ENCODE measurements at places on chromosomes 11 and 22.

GRCh38 chr11:68065841-68066240 is 27.0 kb downstream of the TCIRG1 start:
- DNase-seq, result no peak

- DNase-seq, result no peak
Observed at GRCh38 chr22:31080164-31080847, 812 bp upstream of the SMTN start.

GRCh38 chr11:77140231-77140851 is 12.3 kb downstream of the MYO7A start:
- DNase-seq, result no peak

DNA sequence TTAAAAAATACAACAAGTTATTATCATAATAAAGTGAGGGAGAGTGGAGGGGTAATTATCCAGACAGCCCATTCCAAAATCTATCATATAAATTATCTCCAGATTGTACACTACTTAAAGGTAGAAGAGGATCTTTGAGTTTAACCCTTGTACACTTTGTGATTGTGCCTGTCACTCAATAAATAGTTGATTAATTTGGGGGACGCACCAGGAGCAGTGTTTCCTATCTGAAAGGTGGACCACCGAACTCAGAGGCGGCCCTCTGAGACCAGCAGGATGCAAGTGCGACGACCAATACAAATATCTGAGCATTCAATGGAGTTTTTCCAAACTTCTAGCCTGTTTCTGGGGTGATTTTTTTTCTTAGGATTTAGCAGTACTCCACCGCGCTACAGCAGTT is 1.1 kb upstream of the CECR2 start:
- DNase-seq, result no peak

GRCh38 chr22:27196606-27197005 is 539.2 kb downstream of the MIAT start:
- no peak for DNase-seq

- no peak for DNase-seq
Observed at GRCh38 chr11:72091292-72091691, 10.6 kb downstream of the LRRC51 start.

DNA sequence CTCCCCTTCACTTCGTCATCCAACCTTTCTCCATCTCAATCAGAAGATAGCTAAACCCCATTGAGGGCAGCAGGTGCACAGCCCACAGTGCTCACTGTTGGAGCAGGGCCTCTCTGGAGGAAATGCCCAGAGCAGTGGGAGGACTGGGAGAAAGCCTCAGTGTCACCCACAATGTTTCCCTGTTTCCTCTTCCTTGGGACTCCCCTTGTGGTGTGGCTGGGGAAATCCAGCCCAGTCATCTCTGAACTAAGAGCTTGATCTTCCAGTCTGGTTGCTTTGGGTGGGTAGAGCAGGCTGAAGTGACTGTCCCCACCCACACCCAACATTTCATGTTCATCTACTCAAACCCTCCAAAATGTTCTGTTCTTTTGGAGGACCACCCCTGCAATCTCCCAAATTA is 29.8 kb upstream of the EED start:
- no peak for DNase-seq

DNA sequence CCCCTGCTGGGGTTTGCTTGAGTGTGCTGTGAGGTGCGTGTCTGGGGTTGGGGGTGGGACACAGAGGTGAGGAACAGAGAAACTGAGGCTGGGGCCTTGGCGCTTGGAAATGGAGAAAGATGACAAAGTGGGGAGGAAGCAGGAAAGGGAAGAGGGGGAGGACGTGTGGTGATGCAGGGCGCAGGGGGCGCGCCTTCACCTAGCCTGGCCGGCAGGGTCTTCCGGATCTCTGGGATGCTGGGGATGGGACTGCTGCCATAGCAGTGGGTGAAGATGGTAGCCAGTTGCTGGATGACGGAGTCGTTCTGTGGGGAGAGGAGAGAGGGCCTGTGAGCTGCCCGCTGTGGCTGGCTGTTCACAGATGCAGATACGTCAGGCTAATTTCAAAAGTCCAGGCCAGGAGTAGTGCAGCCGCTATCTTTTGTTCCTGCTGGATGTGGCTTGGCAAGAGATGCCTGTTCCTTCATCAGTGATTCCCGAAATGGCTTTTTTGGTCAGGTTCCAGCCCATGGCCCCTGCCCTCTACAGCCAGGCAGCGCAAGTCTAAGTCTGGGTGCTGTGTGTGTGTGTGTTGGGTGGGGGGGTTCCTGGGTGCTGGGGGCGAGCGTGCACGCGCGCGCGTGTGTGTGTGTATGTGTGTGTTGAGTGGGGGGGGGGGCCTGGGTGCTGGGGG is 54.8 kb downstream of the NAT10 start:
- no peak for DNase-seq

DNA sequence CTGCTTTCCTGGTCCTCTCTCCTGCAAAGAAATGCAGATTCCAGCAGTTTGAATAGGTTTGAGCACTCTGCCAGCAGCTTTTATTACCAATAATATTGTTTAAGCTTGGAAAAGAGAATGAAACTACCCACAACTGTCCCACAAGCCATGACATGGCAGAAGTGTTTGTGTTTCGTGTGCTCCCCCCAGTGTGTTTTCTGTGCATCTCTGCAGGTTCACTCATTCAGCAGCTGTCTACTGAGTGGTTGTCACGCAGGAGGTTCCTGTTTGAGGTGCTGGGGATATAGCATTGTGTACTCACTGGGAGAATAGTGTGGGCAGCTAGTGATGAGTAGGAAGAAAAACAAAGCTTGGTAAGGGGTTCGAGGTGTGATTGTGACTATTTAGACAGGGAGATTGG is 55.3 kb upstream of the SUSD2 start:
- no peak for DNase-seq

DNA sequence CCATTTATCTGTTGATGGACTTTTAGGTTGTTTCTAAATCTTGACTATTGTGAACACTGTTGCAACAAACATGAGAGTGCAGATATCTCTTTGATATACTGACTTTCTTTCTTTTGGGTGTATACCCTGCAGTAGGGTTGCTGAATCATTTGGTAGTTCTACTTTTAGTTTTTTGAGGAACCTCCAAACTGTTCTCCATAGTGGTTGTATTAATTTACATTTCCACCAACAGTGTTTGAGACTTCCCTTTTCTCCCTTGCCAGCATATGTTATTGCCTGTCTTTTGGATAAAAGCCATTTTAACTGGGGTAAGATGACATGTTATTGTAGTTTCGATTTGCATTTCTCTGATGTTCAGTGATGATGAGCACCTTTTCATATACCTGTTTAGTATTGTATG is 330.0 kb downstream of the DDX10 start:
- no peak for DNase-seq

GRCh38 chr11:19903620-19904069 is 191.0 kb downstream of the NAV2 start:
- peak; percentile 75 for DNase-seq

DNA sequence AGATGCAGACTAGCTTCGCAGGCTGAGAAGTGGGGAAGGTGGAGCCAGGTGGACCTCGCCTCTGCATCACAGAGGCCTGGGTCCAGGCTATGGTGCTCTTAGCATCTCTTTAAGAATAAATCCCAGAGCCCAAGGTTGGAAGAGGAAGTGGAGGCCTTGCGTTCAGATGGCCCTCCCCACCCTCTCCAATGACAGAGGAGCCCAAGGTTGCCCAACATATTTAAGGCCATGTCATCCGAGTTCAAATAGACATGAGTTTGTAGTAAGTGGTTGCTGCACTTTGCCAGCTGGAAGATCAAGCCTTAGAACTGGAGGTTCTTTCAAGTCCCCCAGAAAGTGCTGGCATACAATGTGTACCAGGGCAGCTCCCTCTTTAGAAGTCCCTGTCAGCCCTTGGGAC is 47.1 kb upstream of the HORMAD2 start:
- DNase-seq, result no peak

DNA sequence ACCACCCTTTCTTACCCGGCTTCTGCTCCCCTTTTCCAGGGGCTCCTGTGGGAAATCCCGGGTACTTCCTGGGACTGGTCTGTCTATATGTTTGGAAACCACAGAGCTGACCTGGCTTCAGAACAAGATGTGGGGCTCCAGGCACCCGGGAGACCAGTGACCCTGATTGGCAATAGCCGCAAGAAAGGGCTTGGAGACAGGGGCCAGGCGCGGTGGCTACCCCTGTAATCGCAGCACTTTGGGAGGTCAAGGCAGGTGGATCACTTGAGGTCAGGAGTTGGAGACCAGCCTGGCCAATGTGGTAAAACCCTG is 3.2 kb upstream of the NEAT1 start:
- no peak for DNase-seq

GRCh38 chr11:17021511-17021910 is 7.3 kb upstream of the PLEKHA7 start:
- no peak for DNase-seq

- DNase-seq, result no peak
Observed at GRCh38 chr22:48822278-48823233, 1005.1 kb downstream of the BRD1 start.

GRCh38 chr22:31944700-31945442 is 536 bp downstream of the YWHAH start:
- DNase-seq, result no peak

GRCh38 chr22:26753125-26753862 is 95.9 kb downstream of the MIAT start:
- no peak for DNase-seq

- no peak for DNase-seq
Observed at GRCh38 chr11:88620568-88621130, 283.1 kb upstream of the CTSC start.

- no peak for DNase-seq
Observed at GRCh38 chr11:90218606-90219005, 4.2 kb downstream of the CHORDC1 start.

GRCh38 chr11:96307776-96308140 is 35.2 kb downstream of the MAML2 start:
- no peak for DNase-seq

GRCh38 chr11:36388951-36389350 is 92.9 kb downstream of the PRR5L start:
- no peak for DNase-seq

GRCh38 chr11:133900176-133901105 is 55.1 kb upstream of the SPATA19 start:
- DNase-seq, result no peak

- DNase-seq, result no peak
Observed at GRCh38 chr22:21699643-21700042, 33.8 kb downstream of the PPIL2 start.

- no peak for DNase-seq
Observed at GRCh38 chr22:47294576-47294975, 532.1 kb downstream of the TBC1D22A start.

- no peak for DNase-seq
Observed at GRCh38 chr11:114270531-114271270, 25.5 kb upstream of the NNMT start.

- DNase-seq, result no peak
Observed at GRCh38 chr11:5303626-5304025, 1.9 kb upstream of the OR51B4 start.

GRCh38 chr11:57354699-57355098 is 16.5 kb downstream of the P2RX3 start:
- DNase-seq, result no peak

GRCh38 chr11:75420224-75421034 is 12.6 kb downstream of the KLHL35 start:
- peak; percentile 43 for DNase-seq

DNA sequence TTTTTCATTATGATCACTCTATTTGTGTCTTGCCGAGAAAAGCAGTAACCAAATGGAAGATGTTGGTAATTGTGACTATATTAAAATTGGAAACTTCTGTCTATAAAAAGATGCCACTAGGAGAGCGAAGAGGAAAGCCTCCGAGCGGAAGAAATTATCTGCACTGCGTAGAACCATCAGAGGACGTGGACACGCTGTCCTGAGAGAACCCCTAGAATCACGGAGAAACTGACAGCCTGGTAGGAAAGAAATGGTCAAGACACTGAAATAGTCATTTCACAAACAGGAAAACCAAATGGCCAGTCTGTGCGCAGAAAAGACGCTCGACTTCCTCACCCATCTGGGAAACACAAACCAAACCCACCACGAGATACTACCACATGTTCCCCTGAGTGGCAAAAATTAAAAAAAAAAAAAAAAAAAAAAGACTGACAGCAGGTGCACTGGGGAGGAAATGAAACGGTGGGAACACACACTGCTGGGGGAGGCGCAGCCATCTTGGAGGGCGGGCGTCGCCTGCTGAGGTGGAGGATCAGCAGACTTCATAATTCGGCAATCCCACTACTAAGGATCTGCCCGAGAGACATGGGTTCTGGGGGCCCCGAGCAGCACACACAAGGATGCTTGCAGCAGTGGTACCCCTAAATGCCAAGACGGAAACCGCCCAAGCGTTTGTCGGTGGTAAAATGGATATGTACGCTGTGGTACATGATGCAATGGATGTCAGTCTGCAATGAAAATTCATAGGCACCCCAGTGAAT is 21.3 kb downstream of the IFITM10 start:
- DNase-seq, result no peak

GRCh38 chr22:42902875-42903510 is 45.9 kb upstream of the ARFGAP3 start:
- DNase-seq, result no peak

DNA sequence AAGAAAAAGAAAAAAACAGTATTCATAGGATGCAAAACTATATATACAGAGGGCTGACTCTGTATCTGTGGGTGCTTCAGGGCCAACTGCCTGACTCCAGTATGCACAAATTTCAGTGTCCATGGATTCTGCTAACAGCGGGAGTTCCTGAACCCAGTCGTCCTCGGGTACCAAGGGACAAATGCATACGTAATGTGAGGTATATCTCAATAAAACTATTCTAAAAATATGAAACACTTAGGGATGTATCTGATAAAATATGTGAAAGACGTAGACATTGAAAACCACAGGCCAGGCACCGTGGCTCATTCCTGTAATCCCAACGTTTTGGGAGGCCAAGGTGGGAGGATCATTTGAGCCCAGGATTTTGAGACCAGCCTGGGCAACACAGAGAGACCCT is 13.9 kb upstream of the COMT start:
- DNase-seq, result no peak

DNA sequence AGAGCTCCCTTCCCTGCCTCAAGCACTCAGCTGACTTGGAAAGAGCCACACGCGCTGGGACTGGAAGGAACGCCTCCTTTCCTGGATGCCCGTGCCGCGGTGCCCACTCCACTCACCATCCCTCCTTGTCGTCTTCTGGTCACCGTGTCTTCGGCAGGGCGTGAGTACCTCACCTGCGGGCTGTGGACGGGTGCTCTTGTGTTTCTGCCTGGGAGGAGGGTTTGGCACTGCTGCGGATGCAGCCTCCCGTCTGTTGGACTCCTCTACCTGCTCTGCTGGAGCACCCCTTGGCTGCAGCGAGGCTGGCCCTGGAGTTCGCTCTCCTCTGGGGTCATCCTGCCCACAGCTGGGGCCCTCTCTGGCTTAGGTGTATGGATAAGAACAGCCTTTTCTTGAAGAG is 612.7 kb downstream of the BRD1 start:
- no peak for DNase-seq

- no peak for DNase-seq
Observed at GRCh38 chr22:28773461-28773867, 969 bp downstream of the CCDC117 start.

DNA sequence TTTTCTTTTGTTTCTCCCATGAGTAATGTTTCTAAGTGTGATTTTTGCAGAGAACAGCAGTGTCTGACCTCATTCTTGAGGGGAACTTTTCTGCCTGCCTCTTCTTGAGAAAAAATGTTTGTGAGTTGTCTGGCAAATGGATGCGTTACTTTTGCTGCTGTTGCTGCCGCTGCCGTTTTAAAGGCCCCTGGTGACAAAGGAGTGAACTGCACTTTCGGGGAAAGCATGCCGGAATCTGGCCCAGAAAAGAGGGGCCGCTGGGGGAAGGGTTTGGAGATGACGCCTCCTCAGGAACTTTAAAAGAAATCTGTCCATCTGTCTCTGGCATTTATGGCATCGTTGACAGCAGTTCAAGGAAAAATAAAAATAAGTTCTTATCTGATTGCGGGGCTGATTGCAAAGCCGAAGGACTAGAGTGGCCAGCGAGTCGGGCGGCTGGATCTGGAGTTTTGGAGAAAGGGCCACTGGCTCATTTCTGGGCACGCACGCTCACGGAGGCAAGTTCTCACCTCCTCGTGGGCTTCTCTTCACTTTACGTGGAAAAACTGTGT is 16.5 kb downstream of the ZBTB16 start:
- no peak for DNase-seq

All from NCI-H2029 treated with DMSO at 0.1 percent for 48 hours (cell line).